Right kidney (tissue), 9 donors: ENCODE measurements at places on chromosomes 1 and 21.

GRCh38 chr1:41344708-41345159 lies 16.5 kb upstream of the FOXO6 start:
- DNase-seq, result no peak

DNA sequence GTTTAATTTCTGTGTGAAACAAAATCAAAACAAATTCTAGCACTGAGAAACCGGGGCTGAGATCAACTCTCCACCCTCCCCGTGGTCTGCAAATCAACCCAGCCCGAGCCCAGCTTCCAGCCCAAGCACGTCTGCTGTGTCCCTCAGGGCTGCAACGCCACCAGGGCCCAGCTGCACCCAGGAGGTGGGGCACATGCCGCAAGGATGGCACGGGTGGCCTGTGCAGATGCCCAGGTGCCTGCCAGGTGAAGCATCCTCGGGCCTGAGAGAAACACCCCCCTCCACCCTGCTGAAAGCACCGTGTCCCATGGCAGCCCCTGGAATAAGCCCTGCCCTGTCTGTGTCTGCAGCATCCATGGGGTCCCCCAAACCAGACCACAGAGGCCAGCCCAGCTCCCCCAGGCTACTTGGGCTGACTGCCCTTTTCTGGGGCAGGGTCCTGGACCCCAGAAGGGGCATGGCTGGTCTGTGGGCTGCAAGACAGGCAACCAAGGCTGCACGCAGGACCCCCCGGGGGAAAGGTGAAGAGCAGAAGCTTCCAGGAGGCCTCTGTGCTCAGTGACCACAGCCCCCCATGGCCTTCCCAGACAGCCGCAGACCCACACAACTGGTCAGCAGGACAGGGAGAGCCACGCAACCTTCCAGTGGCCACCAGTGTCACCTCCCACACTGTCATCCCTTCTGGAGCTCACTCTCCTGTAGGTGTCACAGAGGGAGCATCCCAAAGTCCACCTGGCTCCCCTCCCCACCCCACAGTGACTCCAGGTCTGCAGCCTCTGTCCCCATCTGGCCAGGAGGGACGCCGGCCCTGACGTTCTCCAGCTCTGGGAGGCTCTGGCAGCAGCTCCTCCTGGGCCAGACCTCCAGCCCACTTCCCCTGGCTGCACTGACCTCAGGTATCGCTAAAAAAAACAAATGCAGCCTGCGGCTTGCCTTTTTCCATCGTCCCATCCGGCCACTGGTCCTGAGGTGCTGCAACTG lies 7.7 kb downstream of the WNT9A start:
- DNase-seq, result no peak

- DNase-seq, result no peak
Measured at GRCh38 chr1:167454304-167454893, 63.9 kb downstream of the CD247 start.

DNA sequence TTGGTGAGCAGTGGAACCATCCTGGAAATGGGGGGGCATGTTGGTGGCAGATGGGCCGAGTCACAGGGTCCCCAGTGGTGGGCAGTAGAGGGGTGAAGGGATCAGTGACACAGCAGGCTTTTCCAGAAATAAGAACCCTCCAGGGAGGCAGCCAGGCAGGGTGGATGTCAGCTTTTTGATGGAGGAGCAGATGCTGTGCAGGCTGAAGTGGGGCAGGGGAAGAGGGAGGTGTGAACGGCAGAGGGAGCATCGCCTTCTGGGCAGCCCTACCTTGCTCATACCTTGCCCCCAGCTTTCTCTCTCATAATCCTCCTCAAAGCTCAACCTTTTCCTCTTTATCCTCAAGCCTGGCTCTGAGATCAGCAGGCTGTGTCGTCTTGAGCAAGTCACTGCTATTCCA lies 131.8 kb upstream of the IPO9 start:
- DNase-seq, result no peak

DNA sequence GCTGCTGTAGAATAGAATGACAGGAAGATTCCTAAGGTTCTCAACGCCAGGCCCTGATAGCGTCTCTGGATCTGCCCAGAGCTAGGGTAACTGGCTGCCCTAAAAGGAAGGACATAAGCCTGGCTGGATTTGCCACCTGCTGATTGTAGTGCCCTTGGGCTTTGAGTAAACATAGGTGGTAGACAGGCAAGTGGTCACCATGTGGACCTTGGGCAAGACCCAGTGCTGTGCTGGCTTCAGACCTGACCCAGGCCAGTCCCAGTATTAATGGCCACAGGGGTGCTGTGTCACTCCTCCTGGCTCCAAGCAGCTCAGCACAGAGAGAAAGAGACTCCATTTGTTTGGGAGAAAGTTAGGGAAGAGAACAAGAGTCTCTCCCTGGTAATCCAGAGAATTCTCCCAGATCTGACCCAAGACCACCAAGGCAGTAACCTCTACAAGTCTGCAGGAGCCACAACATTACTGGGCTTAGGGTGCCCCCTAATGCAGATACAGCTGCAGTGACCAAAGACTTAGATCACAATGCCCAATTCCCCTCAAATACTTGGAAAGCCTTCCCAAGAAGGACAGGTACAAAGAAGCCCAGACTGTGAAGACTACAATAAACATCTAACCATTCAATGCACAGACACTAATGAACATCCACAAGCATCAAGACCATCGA lies 44.5 kb downstream of the PHTF1 start:
- no peak for DNase-seq

GRCh38 chr1:209187589-209187988 lies 395.9 kb upstream of the CAMK1G start:
- DNase-seq, result no peak

- no peak for DNase-seq
Measured at GRCh38 chr1:175158170-175158591, 34.4 kb downstream of the KIAA0040 start.

GRCh38 chr1:72278461-72278860 lies 3.9 kb downstream of the NEGR1 start:
- no peak for DNase-seq

GRCh38 chr1:90027281-90027680 lies 32.4 kb downstream of the ZNF326 start:
- no peak for DNase-seq

GRCh38 chr1:213389061-213389581 lies 338.1 kb downstream of the RPS6KC1 start:
- DNase-seq, result no peak

DNA sequence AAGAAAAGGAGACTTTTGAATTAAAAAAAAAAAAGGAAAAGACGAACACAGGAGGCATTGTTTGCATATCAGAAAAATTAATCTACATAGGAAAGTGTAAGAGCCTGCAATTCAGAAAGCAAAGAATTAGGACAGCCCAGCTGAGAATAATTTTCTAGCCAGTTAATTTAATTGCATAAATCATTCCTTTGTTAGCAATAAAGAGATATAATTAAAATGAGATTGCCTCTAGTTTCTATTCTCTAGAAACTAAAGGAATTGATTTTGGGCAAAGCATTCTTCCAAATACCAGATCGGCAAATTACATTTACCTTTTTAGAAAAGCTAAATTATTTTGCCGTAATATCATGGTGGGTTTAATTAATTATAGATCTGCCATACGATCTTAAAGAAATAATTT lies 46.0 kb downstream of the NUF2 start:
- no peak for DNase-seq

GRCh38 chr1:229238231-229238630 lies 32.7 kb upstream of the RAB4A start:
- no peak for DNase-seq

DNA sequence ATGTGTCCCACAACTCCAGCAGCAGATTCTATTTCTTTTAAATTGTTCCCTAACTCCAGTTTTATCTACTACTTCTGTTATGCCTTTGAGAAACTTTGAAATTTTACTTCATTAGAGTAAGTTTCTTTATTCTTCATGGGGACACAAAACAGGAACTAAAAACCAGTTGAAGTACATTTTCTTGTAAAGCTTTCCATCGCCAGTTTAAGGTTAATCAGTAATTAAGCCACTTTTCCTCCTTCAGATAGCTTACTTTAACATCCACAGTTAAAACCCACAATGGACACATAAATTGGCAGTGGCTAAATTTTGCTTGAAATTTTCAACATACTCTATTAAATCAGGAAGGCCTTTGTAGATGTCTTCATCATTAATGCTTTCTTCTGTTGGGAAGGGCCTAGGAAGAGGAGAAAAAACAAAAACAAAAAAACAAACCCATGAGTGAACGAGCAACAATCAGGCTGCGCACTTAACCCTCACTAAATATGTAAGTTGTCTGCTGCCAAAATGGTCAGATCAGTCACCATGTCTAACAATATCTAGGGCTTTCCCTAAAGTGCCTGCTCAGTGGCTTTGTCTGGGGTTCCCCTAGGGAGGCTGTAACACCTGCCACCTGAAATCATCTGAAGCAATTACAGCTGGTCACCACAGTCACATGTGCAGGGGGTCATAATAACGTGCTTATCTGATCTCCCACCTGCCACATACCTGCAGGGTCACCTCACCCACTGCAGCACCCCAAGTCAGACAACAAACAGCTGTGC lies 187.9 kb downstream of the VAV3 start:
- no peak for DNase-seq

- no peak for DNase-seq
Measured at GRCh38 chr1:89179343-89179742, 3.5 kb upstream of the GBP7 start.

DNA sequence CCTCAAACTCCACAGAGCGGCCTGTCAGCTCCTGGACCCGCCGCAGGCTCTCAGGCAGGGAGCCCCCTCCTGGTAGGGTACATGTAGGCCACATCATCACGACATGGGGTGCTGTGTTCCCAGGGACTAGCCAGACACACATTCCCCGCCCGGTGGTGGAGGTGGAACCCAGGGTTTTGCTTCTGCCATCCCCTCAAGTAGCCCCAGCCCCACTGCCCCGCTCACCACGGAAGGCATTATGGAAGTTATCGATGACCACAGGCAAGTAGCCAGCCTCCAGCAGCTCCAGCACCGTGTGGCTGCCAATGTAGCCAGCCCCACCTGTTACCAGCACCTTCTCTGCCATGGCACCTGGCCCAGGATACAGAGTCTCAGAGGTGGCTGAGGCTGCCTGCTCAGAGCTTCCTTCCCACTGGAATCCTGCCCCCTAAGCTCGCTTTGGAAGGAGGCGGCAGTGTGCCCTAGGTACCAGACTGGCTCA lies 1.9 kb downstream of the GALE start:
- no peak for DNase-seq

- no peak for DNase-seq
Measured at GRCh38 chr1:92910081-92910480, 51.2 kb downstream of the DIPK1A start.

GRCh38 chr1:67463298-67463955 lies 33.2 kb upstream of the SERBP1 start:
- no peak for DNase-seq

- no peak for DNase-seq
Measured at GRCh38 chr1:235980976-235981375, 83.9 kb downstream of the NID1 start.

- no peak for DNase-seq
Measured at GRCh38 chr1:81974222-81974841, 173.6 kb downstream of the ADGRL2 start.

DNA sequence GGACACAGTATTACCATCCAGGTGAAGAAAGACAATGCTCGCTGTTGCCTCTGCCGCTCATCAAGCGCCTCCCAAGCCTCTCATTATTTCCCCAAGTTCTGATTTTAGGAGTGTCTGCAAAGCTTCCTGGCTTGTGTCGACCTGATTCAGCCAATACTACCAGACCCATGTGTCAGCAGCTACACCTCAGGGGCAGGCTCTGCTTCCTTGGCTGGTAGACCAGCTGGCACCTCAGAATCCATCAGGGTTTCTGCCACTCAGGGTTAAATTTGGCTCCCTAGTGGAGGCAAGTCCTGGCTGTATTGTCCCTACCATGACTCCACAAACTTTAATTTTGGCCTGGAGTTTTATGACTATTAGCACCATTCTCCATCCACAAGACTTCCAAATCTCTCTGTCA lies 35.4 kb downstream of the SUSD4 start:
- DNase-seq, result no peak
